ENCODE measurements at places on chromosomes 5 and 9. TPM values are rescaled to one million over a fixed set of nuclear protein-coding genes. Genes with fewer than 3 reads are reported as not detected.

THG1L gene
- total RNA-seq, result 28.6 TPM

GRCh38 chr5:173795601-173796000, 92.5 kb upstream of the CPEB4 start:
- no peak for DNase-seq

TRMO gene
- total RNA-seq, result 24.8 TPM

DNA sequence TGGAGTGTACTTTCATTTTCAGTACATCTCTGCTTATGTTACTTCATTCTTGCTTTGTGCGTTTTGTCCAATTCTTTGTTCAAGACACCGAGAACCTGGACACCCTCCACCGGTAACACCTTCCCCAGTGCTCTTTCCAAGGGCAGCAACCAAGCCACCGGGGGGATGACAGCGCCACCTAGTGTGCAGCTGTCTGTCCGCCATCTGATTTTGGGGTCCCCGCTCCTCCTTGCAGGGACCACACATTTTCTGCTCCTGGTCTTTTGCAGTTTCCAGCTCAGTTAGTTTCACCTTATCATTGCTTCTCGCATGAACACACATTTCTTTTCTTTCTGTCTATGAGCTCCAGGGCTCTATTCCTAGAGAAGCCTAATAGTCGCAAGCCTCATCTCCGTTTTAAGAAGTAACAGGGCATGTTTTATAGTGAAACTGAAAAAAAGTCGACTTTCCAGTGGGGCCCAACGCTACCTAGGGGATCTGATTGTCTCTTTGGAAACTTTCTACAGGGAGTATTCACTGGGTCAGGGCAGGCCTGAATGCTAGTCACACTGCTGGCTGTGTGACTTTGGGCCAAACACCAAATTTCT, 152.1 kb downstream of the FSTL4 start:
- DNase-seq, result no peak

DNA sequence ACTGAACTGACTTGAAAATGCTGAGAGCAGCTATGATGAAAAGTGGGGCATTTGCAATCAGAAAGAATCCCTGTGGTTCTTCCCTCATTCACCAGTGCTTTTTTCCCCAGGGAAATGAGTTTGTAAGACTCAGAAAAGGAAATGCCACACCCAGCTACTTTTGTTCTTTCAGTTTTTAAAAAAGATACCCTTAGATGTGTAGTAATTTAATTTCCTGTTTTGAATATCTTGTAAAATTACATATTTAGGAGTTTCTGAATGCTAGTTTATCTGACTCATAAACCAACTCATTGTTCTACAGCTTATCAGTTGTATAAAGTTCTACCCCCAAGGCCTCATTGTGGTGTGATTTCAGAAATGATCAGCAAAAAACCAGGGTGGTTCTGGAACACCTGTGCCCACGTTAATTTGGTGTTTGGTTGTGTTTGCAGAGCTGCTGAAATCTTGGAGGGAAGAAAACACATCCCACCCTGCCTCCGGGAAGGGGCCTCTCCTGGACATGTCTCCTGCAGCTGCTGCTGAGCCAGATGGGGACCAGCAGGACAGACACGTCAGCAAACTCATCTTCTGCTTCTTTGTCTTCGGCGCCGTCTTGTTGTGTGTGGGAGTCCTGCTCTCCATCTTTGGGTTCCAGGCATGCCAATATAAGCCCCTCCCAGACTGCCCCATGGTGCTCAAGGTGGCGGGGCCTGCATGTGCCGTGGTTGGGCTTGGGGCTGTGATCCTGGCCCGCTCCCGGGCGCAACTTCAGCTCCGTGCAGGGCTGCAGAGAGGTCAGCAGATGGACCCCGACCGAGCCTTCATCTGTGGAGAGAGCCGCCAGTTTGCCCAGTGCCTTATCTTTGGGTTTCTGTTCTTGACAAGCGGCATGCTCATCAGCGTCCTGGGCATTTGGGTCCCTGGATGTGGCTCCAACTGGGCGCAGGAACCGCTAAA, 2.8 kb downstream of the TMEM171 start:
- no peak for DNase-seq

GRCh38 chr5:74026310-74026709, 400.3 kb downstream of the ARHGEF28 start:
- DNase-seq, result no peak

- DNase-seq, result no peak
These were observed 207.9 kb upstream of the CD180 start for GRCh38 chr5:67404256-67405100.

- DNase-seq, result no peak
These were observed 326 bp downstream of the RIGI start for GRCh38 chr9:32525709-32526030.

PTCD2 gene
- total RNA-seq, result 5.7 TPM

GRCh38 chr9:131302244-131303075, 12.9 kb downstream of the PLPP7 start:
- no peak for DNase-seq

DNA sequence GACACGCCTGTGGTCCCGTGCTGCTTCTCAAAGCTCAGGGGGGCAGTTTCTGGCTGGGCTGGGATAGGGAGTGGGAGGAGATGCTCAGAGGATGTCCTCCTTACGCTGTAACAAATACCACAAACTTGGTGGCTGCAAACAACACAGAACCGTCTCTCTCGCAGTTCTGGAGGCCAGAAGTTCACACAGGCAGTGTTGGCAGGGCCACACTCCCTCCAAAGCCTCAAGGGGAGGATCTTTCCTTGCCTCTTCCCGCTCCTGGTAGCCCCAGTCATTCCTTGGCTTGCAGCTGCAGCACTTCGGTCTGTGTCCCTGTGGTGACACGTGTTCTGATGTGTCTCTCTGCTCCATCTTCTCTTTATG, 10.4 kb upstream of the ORM1 start:
- peak; percentile 46 for DNase-seq

RNF183 gene
- not detected for total RNA-seq

IL4 gene
- total RNA-seq, result not detected

KCNIP1 gene
- total RNA-seq, result 2.8 TPM

DNA sequence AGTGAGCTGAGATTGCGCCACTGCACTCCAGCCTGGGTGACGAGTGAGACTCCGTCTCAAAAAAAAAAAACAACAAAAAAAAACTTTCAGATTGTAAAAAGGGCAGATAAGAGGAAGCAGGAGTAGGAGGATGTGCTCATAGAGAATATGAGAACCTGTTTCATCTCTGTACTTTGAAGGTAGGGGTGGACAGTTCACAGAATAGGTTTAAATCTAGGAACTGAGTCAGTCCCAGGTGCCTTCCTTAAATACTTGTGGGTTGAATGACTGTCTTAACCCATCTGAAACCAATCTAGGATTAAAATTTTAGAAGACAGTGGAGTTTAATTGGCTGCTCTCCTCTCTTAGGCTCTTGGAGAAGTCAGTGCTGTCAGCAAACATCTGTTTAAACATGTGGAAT, 12.4 kb downstream of the POLK start:
- DNase-seq, result no peak

HAVCR2 gene
- total RNA-seq, result 3.9 TPM

DNA sequence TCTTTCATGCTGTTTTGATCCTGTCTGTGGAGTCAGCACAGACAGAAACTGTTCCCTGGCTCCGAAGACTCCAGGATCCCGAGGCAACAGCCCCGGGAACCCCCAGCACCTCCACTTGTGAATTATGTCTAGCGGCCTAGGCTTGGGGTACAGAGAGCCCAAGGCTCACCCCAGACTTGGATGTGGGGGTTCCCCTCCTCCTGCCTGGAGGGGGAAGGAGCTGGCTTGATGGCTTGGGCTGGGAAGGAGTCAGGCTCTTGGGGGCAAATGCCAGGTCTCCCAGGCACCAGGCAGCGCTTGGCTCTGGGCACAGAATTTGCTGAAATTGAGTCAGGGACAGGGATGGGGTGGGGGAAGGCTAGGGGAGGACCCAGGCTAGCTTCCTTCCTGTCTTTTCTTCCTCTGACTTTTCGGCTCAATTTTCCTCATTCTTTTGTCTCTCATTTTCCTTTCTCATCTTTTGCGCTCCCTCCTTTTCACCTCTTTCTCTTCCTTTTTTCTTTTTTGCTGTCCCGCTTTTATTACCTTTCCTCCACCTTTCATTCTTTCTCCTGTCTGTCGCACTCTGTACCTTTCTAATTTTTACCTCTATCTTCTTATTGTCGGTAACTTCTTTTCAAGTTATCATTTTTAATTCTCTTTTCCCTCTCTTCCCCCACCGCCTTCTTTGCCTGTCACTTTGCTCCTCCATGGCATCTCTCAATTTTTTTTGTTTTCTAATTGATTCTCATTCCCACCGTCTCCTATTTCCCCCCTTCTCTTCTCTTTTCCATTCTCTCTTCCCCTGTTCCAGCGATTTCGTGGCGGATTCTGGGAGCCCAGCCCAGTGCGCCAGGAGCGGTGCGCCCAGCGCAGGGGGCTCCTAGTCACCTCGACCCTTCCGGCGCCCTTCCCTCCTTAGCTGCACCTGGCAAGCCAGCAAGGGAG, 10.5 kb downstream of the MSX2 start:
- DNase-seq, result no peak

DNA sequence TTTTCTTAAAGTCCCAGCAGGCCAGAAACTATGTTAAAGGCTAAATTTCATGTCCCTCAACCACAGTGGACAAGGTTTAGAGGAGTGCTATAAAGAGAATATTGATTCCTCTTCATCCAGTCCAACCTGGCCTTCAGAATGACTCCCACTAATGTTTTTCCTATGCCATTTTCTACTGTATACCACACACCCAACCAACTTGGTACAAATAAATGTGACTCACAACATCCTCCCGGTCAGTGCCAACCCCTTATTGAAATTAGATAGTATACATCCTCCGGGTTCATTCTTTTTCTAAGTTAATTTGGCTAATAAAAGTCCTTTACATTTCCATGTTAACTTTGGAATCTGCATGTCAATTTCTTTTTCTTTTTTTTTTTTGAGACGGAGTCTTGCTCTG, 215.1 kb downstream of the TSSK1B start:
- no peak for DNase-seq

- no peak for DNase-seq
These were observed 18.0 kb downstream of the IGIP start for GRCh38 chr5:140143521-140144258.

RBM22 gene
- total RNA-seq, result 31.3 TPM

- DNase-seq, result no peak
These were observed 236.2 kb upstream of the ADRA1B start for GRCh38 chr5:159680095-159680494.

C5orf52 gene
- total RNA-seq, result not detected

- DNase-seq, result no peak
These were observed 441.2 kb upstream of the CHD1 start for GRCh38 chr5:99369797-99370593.

- DNase-seq, result no peak
These were observed 72.7 kb upstream of the NFIL3 start for GRCh38 chr9:91496351-91496750.

- DNase-seq, result peak; percentile 58
These were observed 24.6 kb downstream of the NDUFA8 start for GRCh38 chr9:122134822-122135528.

ECSCR gene
- total RNA-seq, result 14.8 TPM

DNA sequence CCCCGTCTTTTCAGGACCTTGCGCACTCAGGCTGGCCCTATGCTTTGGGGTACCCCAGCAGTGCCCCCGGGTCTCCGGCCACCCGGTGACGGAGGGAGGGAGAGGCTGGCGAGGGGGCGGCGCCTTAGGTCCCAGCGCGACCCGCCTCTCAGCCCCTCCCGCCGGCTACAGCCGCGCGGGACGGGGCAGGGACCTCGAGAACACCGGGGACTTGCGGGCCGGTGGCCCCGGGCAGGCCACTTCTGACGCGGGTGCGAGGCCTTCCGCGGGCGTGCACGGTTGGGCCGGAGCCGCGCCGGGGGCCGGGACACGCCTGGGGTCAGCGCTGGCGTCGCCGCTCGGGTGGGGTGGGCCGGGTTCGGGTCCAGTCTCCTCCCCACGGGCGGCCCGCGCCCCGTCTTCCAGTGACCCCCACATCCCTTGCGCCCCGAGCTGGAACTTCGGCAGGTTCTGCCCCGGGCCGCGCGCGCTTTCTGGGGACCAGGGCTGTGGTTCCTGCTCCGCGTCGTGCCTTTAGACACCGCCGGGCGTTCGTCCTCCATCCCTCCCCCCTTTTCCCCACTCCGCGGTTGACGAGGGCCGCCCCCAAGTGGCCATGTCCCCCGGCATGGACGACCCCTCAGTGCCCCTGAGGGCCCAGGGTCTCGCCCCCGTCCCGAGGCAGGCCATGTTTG, 3.8 kb upstream of the SQSTM1 start:
- no peak for DNase-seq

TUBB4B gene
- 141 TPM for total RNA-seq

GRCh38 chr5:14932902-14933469, 61.4 kb upstream of the ANKH start:
- no peak for DNase-seq

DNA sequence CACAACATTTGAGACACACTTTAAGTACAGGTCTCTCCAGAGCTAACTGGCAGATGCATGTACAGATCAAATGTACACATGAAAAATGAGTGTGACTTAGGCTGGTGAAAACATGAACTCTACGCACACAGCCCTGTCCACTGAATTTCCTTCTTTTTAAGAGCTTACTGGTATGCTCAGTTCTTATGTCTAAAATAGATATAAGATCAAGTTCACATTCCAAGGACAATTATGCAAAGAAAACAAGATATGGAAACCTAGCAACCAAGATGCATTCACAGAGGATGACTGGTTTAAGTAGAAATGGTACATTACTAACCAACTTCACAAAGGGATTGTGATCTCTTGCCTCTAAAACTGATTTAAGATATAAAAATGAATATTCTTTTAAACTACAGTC, 56.7 kb downstream of the TLE1 start:
- no peak for DNase-seq

GRCh38 chr5:34039398-34040157, 3.4 kb downstream of the C1QTNF3 start:
- DNase-seq, result no peak

- no peak for DNase-seq
These were observed 84.9 kb upstream of the ANKRD55 start for GRCh38 chr5:56317923-56318561.

GRCh38 chr9:133609311-133610098, at the start of gene FAM163B:
Gene FAM163B, minus strand, starts transcription at chr9:133609389. Its CDS starts 29,166 bp downstream, at chr9:133580223.
- no peak for DNase-seq

DNA sequence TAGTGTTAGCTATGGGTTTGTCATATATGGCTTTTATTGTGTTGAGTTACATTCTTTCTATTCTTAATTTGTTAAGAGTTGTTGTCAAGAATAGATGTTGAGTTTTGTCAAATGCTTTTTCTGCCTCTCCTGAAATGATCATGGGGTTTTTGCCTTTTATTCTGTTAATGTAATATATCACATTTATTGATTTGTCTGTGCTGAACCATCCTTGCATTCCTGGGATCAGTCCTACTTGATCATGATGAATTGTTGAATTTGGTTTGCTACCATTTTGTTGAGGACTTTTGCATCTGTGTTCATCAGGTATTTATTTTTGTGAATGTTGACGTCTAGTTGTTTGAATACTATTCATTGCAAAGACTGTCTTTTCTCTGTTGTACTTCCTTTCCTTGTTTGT, 23.9 kb downstream of the RIC1 start:
- no peak for DNase-seq

DMRT2 gene
- total RNA-seq, result 0.36 TPM

GRCh38 chr5:6750951-6751685, 37.9 kb downstream of the TENT4A start:
- DNase-seq, result peak; percentile 60

ACTBL2 gene
- not detected for total RNA-seq

ENTPD8 gene
- total RNA-seq, result not detected
